ENCODE measurements at places on chromosomes 11 and 22. TPM values are rescaled to one million over a fixed set of nuclear protein-coding genes. Genes with fewer than 3 reads are reported as not detected.
A peak's percentile ranks its signal among the peaks of the same experiment; 100 is the strongest.

GRCh38 chr11:96337541-96338431 lies 5.2 kb downstream of the MAML2 start:
- peak overlapping the region; percentile 13 for H3K27ac ChIP-seq
- no peaks in the 10 kb centered on the region for H3K27me3 ChIP-seq
- no peaks in the 10 kb centered on the region for H3K36me3 ChIP-seq
- H3K4me3 ChIP-seq = no peak overlapping the region
- H3K4me1 ChIP-seq = peaks cover 70% of the 10 kb centered on the region
- DNase-seq = peak; percentile 45

GRCh38 chr11:30586251-30587144 lies at the start of gene MPPED2:
Gene MPPED2, minus strand, starts transcription at chr11:30586353. Its CDS starts 5,980 bp downstream, at chr11:30580373.
- H3K36me3 ChIP-seq = no peaks in the 10 kb centered on the region
- no peak within 1 kb of the TSS for H3K27ac ChIP-seq
- peak; percentile 58 for DNase-seq
- peaks cover 88% of the 10 kb centered on the region for H3K27me3 ChIP-seq
- peaks cover 19% of the 10 kb centered on the region for H3K4me1 ChIP-seq

GRCh38 chr22:32050678-32051515 lies 7.8 kb downstream of the SLC5A1 start:
- no peak overlapping the region for H3K4me3 ChIP-seq
- H3K27ac ChIP-seq = no peak overlapping the region
- no peaks in the 10 kb centered on the region for H3K36me3 ChIP-seq
- H3K27me3 ChIP-seq = no peaks in the 10 kb centered on the region
- peaks cover 12% of the 10 kb centered on the region for H3K4me1 ChIP-seq
- peak; percentile 77 for DNase-seq

- peak; percentile 36 for DNase-seq
- no peak overlapping the region for H3K27ac ChIP-seq
- no peaks in the 10 kb centered on the region for H3K36me3 ChIP-seq
- no peaks in the 10 kb centered on the region for H3K27me3 ChIP-seq
- H3K4me3 ChIP-seq = no peak overlapping the region
Observed at GRCh38 chr22:39658367-39658766, 87.8 kb downstream of the CACNA1I start.

DNA sequence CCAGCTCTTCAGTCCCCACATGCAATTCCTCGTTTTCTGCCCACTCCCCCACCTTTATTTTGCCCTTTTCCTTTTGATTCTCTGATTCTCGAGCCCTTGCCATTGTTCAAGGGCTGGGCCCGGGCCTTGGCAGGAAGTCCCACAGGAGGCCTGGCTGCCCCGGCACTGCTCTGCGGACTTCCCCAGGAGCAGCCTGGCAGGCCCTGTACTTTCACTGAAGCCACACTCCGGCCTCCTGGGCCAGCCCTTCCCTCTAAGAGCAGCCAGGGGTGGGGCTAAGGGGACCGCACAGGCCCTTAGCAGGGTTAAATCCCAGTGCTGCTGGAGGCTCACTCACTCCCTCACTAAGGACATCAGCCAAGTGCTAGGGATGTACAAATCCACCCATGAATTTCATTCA lies 4.1 kb downstream of the LRRC32 start:
- no peak overlapping the region for H3K27ac ChIP-seq
- no peaks in the 10 kb centered on the region for H3K4me1 ChIP-seq
- DNase-seq = no peak
- H3K4me3 ChIP-seq = no peak overlapping the region
- H3K27me3 ChIP-seq = peaks cover 8% of the 10 kb centered on the region

GRCh38 chr22:25419247-25420113 lies 145.0 kb upstream of the GRK3 start:
- peaks cover 39% of the 10 kb centered on the region for H3K27me3 ChIP-seq
- H3K27ac ChIP-seq = no peak overlapping the region
- peak overlapping the region; percentile 17 for H3K4me3 ChIP-seq
- no peaks in the 10 kb centered on the region for H3K4me1 ChIP-seq
- no peak for DNase-seq

COMT gene
- 98.6 TPM for total RNA-seq

FANCF gene
- total RNA-seq = 15.0 TPM

H19 gene
- total RNA-seq = not detected

ACCSL gene
- total RNA-seq = not detected

APOA1 gene
- 0.43 TPM for total RNA-seq
